Activated T-helper 2 cell treated with anti-CD3 and anti-CD28 coated beads, Interferon-gamma antibody, Interleukin-2, Interleukin-4, amounts not matched to agents 10 μg/mL and 5 μg/mL and 100 μg/mL, durations not matched to agents 14 hours and 24 hours and 36 hours (primary cell): ENCODE measurements at places on chromosomes 4 and X. TPM values are rescaled to one million over a fixed set of nuclear protein-coding genes. Genes with fewer than 3 reads are reported as not detected.
A peak's percentile ranks its signal among the peaks of the same experiment; 100 is the strongest.

- H3K27ac ChIP-seq = no peak overlapping the region
- H3K27me3 ChIP-seq = peaks cover 3% of the 10 kb centered on the region
- no peak for DNase-seq
- peaks cover 7% of the 10 kb centered on the region for H3K4me1 ChIP-seq
- H3K4me3 ChIP-seq = no peak overlapping the region
Measured at GRCh38 chrX:48751343-48751742, 10.2 kb upstream of the GLOD5 start.

- H3K27ac ChIP-seq = no peak overlapping the region
- H3K4me1 ChIP-seq = no peaks in the 10 kb centered on the region
- no peaks in the 10 kb centered on the region for H3K36me3 ChIP-seq
- DNase-seq = no peak
- no peaks in the 10 kb centered on the region for H3K27me3 ChIP-seq
- no peak overlapping the region for H3K4me3 ChIP-seq
Measured at GRCh38 chr4:133598779-133599178, 449.7 kb downstream of the PCDH10 start.

- H3K4me3 ChIP-seq = peak overlapping the region; percentile 64
- peak overlapping the region; percentile 90 for H3K27ac ChIP-seq
- no peaks in the 10 kb centered on the region for H3K27me3 ChIP-seq
- peak; percentile 57 for DNase-seq
Measured at GRCh38 chr4:36255577-36255976, 11.3 kb upstream of the ARAP2 start.

- peaks cover 4% of the 10 kb centered on the region for H3K4me1 ChIP-seq
- H3K27me3 ChIP-seq = peaks cover 47% of the 10 kb centered on the region
- no peak overlapping the region for H3K27ac ChIP-seq
- H3K36me3 ChIP-seq = no peaks in the 10 kb centered on the region
Measured at GRCh38 chr4:140020457-140021361, 133.3 kb downstream of the MAML3 start.

DNA sequence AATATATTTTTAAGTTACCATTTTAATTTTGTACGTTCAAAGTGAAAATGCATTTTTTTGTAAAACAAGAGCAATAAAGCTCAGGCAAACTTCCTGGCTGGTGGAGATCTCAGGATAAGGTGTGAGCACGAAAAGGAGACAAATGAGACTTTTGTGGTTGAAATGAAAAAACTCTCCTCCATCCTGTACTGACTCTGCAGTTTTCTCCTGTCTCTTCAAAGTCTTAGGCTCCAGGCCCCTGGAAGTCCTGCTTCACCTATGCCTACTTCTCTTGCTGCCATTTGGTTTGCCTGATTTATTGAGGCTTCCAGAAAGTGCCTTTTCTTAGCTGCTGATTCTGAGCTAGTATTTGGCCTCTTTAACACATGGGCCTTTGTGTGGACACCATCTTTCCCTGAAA, 77.7 kb downstream of the MAML3 start:
- no peak for DNase-seq
- peaks cover 4% of the 10 kb centered on the region for H3K27me3 ChIP-seq
- H3K27ac ChIP-seq = peak overlapping the region; percentile 57
- H3K4me1 ChIP-seq = peaks cover 61% of the 10 kb centered on the region

DNA sequence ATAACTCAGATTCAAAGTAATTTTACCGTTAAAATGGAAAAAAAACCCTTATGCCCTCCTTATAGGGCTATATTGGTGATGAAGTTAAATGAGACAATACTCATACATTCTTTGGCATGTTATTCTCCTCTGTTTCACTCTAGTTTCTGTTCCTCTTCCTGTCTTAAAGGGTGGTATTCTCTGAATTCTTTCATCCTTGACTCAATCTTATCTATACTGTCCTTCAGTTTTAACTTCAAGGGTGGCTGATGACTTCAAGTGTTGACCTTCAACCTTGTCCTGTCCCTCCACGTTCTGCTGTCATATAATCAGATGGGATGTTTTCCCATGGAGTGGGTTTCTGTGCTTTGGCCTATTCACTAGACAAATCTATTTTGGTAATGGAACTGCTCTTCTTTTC, 44.0 kb downstream of the ZNF518B start:
- peaks cover 2% of the 10 kb centered on the region for H3K27me3 ChIP-seq
- H3K4me3 ChIP-seq = no peak overlapping the region
- H3K36me3 ChIP-seq = no peaks in the 10 kb centered on the region
- H3K4me1 ChIP-seq = peaks cover 9% of the 10 kb centered on the region
- H3K27ac ChIP-seq = no peak overlapping the region

- no peaks in the 10 kb centered on the region for H3K27me3 ChIP-seq
- H3K4me3 ChIP-seq = no peak overlapping the region
- peak overlapping the region; percentile 19 for H3K27ac ChIP-seq
- H3K4me1 ChIP-seq = peaks cover 59% of the 10 kb centered on the region
- peaks cover 62% of the 10 kb centered on the region for H3K36me3 ChIP-seq
Measured at GRCh38 chr4:15809058-15809457, 30.9 kb downstream of the CD38 start.

GRCh38 chrX:115588179-115588578, 27.2 kb downstream of the PLS3 start:
- H3K27ac ChIP-seq = no peak overlapping the region
- H3K4me3 ChIP-seq = no peak overlapping the region
- H3K36me3 ChIP-seq = no peaks in the 10 kb centered on the region
- no peaks in the 10 kb centered on the region for H3K27me3 ChIP-seq
- DNase-seq = no peak

- H3K27me3 ChIP-seq = peaks cover 27% of the 10 kb centered on the region
- H3K4me3 ChIP-seq = no peak overlapping the region
- no peaks in the 10 kb centered on the region for H3K36me3 ChIP-seq
Measured at GRCh38 chr4:77104791-77105540, 29.2 kb upstream of the CCNI start.

DNA sequence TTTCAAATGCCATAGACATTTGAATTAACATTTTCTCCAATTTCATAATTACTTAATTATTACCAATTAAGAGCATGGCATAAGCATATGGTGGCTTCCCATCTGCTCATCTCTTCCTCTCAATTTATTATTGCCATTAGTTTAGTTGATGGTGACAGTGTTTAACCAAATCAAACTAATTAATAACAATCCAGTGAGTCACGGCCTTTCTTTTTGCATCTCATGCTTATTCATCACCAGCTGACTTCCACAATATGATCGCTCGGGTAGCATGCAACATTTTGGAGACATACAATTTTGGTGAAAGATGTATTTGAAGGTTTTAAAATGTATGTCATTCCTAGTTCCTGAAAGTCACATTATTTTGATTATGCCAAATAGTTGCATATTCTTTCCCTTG, 172.8 kb upstream of the TACR3 start:
- H3K4me3 ChIP-seq = no peak overlapping the region
- no peak overlapping the region for H3K27ac ChIP-seq
- no peak for DNase-seq
- no peaks in the 10 kb centered on the region for H3K27me3 ChIP-seq
- H3K36me3 ChIP-seq = no peaks in the 10 kb centered on the region

DNA sequence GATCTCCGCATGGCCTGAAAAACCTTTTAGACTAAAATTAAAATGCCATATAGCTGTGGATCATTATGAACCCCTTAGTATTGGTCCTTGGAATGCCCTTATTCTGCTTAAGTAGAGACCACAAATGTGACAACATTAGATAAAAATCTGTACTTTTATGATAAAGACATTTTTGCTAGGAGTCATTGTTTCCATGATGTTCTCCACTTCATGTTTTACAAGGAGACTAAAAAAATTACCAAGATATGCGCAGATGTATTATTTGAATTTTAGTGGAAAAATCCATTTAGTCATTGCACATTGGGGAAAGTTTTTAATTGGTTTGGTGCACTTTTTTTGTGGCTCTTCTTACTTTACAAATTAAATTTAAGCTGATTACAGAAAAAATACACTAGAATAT, 85.1 kb upstream of the HPRT1 start:
- no peaks in the 10 kb centered on the region for H3K27me3 ChIP-seq
- peak overlapping the region; percentile 96 for H3K27ac ChIP-seq
- H3K4me1 ChIP-seq = peaks cover 14% of the 10 kb centered on the region
- H3K36me3 ChIP-seq = peaks cover 32% of the 10 kb centered on the region

DNA sequence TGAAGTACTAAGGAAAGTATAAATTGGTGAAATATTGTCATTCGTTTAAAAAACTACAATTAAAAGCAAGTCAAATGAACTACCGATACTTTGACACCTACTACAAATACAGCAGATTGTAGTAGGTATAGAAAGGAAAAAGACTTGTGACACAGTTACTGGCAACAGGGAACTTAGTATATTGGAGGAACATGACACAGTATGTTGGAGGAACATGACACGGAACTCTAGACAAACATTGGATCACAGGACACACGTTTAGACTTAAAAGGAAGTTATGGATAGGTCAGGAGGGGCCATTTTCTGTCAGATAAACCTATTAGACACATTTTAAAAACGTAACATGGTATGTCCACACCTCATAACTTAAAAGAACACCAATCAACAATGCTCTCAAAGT, 132.5 kb downstream of the APBB2 start:
- DNase-seq = no peak
- H3K27ac ChIP-seq = no peak overlapping the region
- no peaks in the 10 kb centered on the region for H3K4me1 ChIP-seq
- H3K36me3 ChIP-seq = no peaks in the 10 kb centered on the region
- no peak overlapping the region for H3K4me3 ChIP-seq
- peaks cover 2% of the 10 kb centered on the region for H3K27me3 ChIP-seq

GRCh38 chr4:76374798-76375197, 46.1 kb downstream of the CCDC158 start:
- H3K27ac ChIP-seq = no peak overlapping the region
- peaks cover 4% of the 10 kb centered on the region for H3K4me1 ChIP-seq
- peaks cover 19% of the 10 kb centered on the region for H3K27me3 ChIP-seq
- H3K4me3 ChIP-seq = no peak overlapping the region
- H3K36me3 ChIP-seq = no peaks in the 10 kb centered on the region

GRCh38 chr4:156596026-156596425, 375.6 kb downstream of the PDGFC start:
- no peaks in the 10 kb centered on the region for H3K27me3 ChIP-seq
- DNase-seq = no peak
- no peaks in the 10 kb centered on the region for H3K36me3 ChIP-seq
- no peaks in the 10 kb centered on the region for H3K4me1 ChIP-seq
- H3K27ac ChIP-seq = no peak overlapping the region
- no peak overlapping the region for H3K4me3 ChIP-seq

DNA sequence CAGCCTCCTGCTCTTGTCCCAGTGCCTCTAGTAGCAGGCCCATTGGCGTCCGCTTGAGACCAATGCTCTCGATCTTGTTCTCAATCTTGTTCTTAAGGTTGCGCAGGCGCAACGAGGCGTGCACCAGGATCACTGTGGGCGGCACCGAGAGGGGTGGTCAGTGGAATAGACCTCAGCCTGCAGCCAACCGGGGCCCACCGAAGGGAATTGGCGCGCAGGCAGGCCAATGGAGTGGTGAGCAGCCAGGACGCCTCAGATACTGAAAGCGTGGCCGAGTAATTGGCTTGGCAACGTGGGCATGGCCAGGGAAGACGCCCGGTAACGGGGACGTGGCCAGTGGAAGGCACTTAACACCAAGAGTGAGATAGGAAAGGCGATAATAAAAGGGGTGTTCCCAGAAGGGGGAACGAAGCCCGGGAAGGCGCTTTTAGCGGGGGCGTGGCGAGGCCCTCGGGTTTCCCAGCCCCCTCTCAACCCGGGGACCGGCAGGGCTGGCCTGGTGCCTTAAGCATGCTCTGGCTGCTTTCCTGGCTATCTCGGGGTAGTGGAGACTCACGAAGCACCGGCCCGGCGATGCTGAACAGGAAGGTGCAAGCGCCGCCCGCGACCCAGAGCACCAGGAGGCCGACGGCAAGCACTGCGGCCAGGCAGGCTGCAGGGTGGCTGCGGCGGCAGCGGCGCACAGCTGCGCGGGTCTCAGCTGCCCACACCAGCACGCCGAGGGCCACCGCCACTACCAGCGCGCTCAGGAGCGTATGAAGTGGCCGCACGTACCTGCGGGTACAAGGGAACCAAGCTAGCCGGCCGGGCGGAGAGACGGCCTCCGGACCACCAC, 1.7 kb downstream of the PRAF2 start:
- no peak overlapping the region for H3K27ac ChIP-seq
- peaks cover 32% of the 10 kb centered on the region for H3K36me3 ChIP-seq
- DNase-seq = no peak
- H3K27me3 ChIP-seq = no peaks in the 10 kb centered on the region
- H3K4me3 ChIP-seq = peak overlapping the region; percentile 58

- H3K4me3 ChIP-seq = no peak overlapping the region
- DNase-seq = peak; percentile 11
- peaks cover 4% of the 10 kb centered on the region for H3K4me1 ChIP-seq
- no peaks in the 10 kb centered on the region for H3K36me3 ChIP-seq
- H3K27ac ChIP-seq = no peak overlapping the region
Measured at GRCh38 chr4:158253350-158253980, 43.2 kb downstream of the TMEM144 start.

- peaks cover 6% of the 10 kb centered on the region for H3K4me1 ChIP-seq
- H3K36me3 ChIP-seq = no peaks in the 10 kb centered on the region
- no peak overlapping the region for H3K27ac ChIP-seq
- DNase-seq = no peak
- H3K4me3 ChIP-seq = no peak overlapping the region
Measured at GRCh38 chr4:55172694-55173287, 47.4 kb upstream of the KDR start.

DNA sequence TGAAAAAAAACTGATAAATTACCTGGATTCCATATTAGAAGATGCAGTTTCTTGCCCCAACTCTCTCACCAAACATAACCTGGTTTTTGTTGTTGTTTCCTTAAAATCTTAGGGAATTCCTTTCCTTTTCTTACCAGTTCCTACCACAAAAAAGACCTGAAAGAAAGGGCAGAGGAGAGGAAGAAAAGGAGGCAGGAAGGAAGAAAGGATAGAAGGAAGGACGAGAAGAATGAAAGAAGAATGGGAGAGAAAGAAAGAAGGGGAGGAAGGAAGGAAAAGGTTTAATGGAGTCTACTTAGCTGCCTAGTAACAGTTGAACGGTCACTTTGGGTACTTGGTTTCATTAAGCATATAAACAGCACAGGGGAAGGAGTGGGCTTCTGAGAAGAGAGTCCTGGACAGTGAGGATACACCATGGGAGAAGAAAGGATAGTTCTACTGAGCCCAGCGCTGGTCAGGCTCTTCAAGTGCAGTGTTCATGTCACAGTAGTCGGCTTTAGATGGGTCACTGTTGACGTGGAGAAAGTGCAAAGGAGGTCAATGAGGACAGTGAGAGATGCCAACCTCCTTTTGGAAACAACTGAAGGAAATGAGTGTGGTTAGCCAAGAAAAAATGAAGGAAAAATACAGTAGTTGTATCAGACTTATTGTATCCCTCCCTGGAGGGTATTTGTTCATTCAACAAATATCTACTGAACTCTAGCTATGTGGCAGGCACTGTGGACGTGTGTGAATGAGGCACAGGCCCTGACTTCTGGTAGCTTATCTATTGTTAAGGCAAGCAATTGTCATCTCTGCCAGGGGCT, 1.1 kb upstream of the CHIC2 start:
- peak overlapping the region; percentile 70 for H3K4me3 ChIP-seq
- H3K4me1 ChIP-seq = peaks cover 39% of the 10 kb centered on the region
- peaks cover 3% of the 10 kb centered on the region for H3K27me3 ChIP-seq
- peaks cover 17% of the 10 kb centered on the region for H3K36me3 ChIP-seq
- H3K27ac ChIP-seq = peak overlapping the region; percentile 59

- no peaks in the 10 kb centered on the region for H3K36me3 ChIP-seq
- H3K27me3 ChIP-seq = no peaks in the 10 kb centered on the region
- DNase-seq = no peak
Measured at GRCh38 chr4:120568731-120569130, 353.8 kb downstream of the PRDM5 start.

GRCh38 chr4:176638992-176639391, 153.7 kb downstream of the VEGFC start:
- no peak for DNase-seq
- H3K36me3 ChIP-seq = no peaks in the 10 kb centered on the region
- no peaks in the 10 kb centered on the region for H3K4me1 ChIP-seq
- no peak overlapping the region for H3K27ac ChIP-seq
- no peaks in the 10 kb centered on the region for H3K27me3 ChIP-seq

The ADRA2C gene
- not detected in 2 replicates for total RNA-seq

The DGKK gene
- total RNA-seq = not detected in 2 replicates

The TLR1 gene
- 0.34 and 0.67 TPM in 2 replicates for total RNA-seq
